ENCODE measurements at places on chromosomes 13 and 19.
A peak's percentile ranks its signal among the peaks of the same experiment; 100 is the strongest.

GRCh38 chr19:44112802-44113137 is 429 bp upstream of the ZNF225 start:
- DNase-seq: no peak

- no peak for DNase-seq
These were observed 20.9 kb downstream of the C19orf44 start for GRCh38 chr19:16516923-16517610.

- no peak for DNase-seq
These were observed 57.0 kb downstream of the RBM26 start for GRCh38 chr13:79349011-79349410.

- no peak for DNase-seq
These were observed 150.4 kb downstream of the PDS5B start for GRCh38 chr13:32736648-32737047.

GRCh38 chr19:30174357-30174645 is 197.9 kb upstream of the ZNF536 start:
- no peak for DNase-seq

- no peak for DNase-seq
These were observed 60.2 kb upstream of the TNFRSF19 start for GRCh38 chr13:23509781-23510543.

DNA sequence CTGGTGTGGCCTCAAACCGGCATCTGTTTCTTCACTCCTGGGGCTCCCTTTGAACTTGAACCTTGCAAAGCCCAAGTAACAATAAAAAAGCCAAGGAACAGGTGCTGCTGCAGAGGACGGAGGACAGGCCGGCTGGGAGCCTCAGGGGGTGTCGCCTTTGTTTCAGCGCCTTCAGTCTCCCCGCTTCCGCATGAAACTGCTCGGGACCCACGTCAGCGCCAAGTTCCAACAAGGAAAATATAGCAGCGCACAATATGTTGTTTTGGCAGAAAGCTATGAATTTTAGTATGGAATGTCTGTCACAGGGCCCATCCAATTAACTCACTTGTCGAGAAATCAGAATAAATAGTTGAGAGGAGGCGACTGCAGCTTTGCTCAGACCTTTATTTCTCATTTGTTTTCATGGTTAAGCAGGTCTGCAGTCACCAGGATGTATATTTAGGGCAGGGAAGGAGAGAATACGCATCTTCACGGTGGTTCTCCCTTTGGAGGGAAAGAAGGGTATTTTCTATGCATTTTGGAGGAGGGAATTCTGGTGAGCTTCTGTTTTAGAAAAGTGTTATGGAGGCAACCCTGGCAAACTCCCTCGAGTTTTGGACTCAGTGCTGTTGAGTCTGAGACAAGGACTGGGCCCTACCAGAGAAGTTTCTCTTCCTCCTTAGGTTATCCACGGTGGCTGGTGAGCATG is 34.3 kb upstream of the MEDAG start:
- no peak for DNase-seq

DNA sequence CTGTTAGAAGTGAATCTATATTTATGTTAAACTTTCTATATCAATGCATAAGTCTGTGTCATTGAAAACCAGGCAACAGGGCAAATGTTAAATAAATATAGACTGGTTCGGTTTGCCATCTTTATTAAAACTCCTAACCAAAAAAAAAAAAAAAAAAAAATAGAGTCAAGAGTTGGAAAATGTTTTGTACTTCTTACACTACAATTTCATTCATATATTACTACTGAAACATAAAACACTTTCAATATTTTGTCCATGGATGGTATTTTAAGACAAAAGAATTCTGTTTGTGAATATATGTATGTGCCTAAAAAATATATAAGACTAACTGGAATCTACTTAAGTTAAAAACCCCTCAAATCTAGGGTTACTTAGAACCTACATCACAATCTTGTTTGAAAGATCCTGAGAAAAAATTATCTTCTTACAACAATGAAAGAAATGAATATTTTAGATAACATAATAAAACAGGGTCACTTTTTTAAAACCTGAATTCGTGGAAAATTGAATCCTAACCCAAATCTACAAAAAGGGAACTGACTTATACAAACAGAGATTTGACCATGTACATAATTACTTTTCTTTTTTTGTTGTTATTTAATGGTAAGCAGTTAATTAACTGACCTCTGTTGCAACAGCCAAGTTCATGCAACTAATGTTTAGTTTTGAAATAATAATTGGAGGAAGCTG is 5.1 kb downstream of the DACH1 start:
- DNase-seq: no peak

- no peak for DNase-seq
These were observed 117.2 kb downstream of the IRS2 start for GRCh38 chr13:109669234-109669612.

GRCh38 chr13:109779074-109779473 is 7.3 kb downstream of the IRS2 start:
- DNase-seq: no peak

- no peak for DNase-seq
These were observed 15.3 kb upstream of the HNRNPUL1 start for GRCh38 chr19:41248895-41249294.

DNA sequence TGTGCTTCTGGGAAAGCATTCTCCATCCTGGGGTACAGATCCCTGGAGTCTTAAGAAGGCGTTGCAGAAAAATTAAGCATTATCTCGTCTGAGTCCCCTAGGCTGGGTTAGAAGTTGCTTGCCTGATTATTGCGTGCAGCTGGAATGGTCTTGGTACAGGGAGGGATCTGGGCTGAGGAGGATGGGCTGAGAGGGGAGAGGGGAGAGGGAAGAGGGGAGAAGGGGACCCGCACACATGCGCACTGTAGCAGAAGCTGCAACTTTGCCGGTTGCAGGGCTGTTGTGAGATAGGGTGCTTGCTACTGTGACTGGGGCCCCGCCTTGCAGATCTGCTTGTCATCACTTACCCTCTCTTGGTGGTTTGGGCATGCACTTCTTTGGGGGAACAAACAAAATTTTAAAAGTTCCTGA is 316.8 kb downstream of the DLEU7 start:
- DNase-seq: no peak

DNA sequence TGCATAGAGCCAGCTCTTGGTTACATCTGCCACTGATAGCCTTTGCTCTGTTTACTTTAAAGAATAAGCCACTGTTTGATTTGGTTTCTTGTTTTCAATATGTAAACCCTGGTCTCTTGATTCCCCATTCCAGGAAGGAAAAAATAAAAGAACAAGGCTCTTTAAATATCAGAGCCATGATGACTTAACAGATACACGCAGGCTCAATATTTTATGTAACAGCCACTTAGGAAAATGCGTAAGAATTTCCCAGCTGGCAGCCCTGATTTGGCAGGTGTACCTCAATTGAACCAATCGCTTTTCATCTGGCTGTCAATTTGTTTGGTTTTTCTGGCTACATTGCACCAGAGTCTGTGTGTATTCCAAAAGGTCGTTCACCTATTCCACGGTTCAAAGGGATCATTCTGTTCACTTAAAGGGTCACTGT is 65.6 kb downstream of the IRS2 start:
- DNase-seq: no peak

GRCh38 chr13:57123681-57124080 is 17.0 kb upstream of the PRR20A start:
- no peak for DNase-seq

- DNase-seq: no peak
These were observed 7.7 kb downstream of the YIPF2 start for GRCh38 chr19:10920781-10921180.

- no peak for DNase-seq
These were observed 1.9 kb upstream of the ZNF628 start for GRCh38 chr19:55474269-55475265.

DNA sequence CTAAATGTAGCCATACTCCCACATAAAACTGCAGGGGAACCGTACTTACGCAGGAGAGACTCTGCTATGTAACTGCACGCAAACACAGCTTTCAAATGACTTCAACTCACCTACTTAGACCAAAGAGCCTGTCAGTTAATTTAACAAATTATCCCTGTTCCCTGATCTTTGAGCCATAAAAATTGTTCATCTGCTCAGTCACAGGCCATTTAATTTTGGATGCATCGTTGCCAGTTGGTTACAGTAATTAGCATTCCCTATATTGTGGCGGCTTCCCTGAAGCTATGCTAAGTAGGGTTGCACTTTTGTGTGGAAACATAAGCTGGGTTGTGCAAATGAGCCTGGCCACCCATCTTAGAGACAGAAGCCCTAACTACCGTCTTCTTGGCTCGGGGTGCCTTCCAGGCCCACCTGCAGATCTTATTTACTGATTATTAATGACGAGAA is 21.2 kb upstream of the OBI1 start:
- DNase-seq: no peak

DNA sequence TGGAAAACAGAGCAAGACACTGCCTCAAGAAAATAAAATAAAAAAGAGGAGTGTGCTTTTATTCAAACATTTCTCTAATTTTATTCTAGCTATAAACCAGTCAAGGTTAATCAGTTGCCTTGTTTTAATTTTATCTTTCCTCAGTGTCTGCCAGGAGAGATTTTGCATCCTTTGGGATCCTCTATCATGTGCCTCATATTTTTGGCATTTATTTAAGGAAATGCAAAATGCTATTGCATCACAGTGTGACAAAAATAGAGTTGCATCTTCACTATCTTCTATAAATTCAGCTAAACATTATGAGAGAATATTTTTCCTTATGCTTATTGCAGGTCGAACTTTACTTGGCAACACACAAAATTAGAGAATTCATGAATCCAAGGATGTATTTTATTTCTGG is 639.0 kb upstream of the KLF12 start:
- no peak for DNase-seq

- no peak for DNase-seq
These were observed 207.4 kb downstream of the DCT start for GRCh38 chr13:94272038-94272437.

DNA sequence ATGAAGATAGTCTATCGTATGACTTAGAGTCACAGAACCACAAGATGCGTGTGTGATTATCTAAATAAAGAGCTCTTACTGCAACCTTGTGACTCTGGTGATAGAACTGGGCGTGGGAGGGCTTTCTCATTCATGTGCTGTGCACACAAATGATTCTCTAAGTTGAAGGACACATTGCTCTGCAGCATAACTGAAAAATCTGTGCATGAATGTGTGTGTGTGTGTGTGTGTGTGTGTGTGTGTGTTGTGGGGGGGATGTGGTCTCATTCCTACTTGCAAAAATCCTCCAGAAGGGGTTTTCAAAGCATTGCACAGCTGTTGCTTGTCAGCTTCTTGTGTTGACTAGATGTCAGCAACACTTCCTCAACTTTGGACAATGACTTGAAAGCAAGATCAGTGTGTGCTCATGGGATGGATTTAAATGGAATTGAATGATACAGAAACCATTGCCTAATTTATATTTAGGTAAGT is 22.4 kb downstream of the LRCH1 start:
- DNase-seq: no peak

- no peak for DNase-seq
These were observed 62.3 kb downstream of the ZNF627 start for GRCh38 chr19:11659612-11660011.

- no peak for DNase-seq
These were observed 15.9 kb downstream of the MLLT1 start for GRCh38 chr19:6263735-6264444.

DNA sequence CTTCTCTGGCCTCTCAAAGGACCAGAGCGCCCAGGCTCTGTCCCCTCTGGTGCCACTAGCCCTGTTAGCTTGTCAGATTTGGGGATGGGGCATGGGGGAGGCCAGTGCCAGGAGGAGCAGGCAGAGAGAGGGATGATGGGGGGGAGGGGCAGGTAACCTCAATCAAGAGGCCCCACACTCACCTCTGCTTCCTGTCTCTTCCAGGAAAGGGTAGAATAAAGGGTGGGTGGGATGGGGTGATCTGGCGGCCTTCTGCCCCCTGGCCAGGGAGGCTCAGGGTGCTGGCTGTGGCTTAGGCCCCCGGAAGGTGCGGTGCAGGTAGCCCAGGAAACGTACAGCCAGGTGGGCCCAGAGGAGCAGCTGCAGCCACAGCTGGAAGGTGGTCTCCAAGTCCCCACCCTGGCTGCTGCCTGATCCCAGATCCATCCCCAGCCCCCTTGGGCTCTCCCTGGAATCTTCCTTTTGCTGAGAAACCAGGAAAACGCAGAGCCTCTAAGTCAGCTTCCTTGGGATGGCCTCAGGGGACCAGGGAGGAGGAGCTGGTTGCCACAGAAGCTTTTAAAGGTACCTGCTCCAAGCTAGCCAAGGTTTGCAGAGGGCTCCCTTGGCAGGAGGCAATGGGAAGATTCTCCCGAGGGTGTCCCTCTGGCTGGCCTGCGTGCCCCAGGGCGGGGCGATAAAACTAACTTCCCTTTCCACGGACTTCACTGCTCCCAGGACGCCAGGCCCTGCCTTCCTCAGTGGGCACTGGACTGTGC is 5.3 kb downstream of the PRKACA start:
- DNase-seq: no peak

GRCh38 chr19:49309087-49309486 is 15.9 kb downstream of the SLC6A16 start:
- DNase-seq: no peak

GRCh38 chr13:91946498-91947070 is 548.2 kb downstream of the GPC5 start:
- no peak for DNase-seq

GRCh38 chr19:15468675-15469512 is 4.5 kb upstream of the RASAL3 start:
- no peak for DNase-seq

- peak; percentile 38 for DNase-seq
These were observed 27.2 kb upstream of the CBY2 start for GRCh38 chr13:45674908-45675307.

- no peak for DNase-seq
These were observed 171.8 kb downstream of the STK24 start for GRCh38 chr13:98405107-98405571.

GRCh38 chr13:99844421-99844820 is 127.1 kb downstream of the ZIC5 start:
- DNase-seq: no peak

- DNase-seq: no peak
These were observed 12.5 kb downstream of the PBX4 start for GRCh38 chr19:19606021-19606420.

DNA sequence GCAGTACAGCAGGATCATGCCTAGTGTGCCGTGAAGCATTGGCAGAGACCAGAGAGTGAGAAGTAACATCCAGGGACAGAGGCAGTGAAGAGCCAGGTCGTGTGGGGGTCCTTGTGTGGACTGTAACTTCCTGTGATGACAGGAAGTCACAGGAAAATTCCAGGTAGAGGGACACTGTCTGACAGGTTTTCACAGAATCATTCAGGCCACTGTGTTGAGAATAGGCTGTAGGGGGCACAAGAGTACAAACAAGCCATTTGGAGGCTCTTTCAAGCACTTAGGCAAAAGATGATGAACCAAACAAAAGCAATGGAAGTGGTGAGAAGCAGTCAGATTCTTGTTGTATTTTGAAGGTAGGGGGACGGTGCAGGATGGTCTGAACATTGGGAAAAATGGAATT is 46.4 kb downstream of the N4BP2L1 start:
- no peak for DNase-seq

DNA sequence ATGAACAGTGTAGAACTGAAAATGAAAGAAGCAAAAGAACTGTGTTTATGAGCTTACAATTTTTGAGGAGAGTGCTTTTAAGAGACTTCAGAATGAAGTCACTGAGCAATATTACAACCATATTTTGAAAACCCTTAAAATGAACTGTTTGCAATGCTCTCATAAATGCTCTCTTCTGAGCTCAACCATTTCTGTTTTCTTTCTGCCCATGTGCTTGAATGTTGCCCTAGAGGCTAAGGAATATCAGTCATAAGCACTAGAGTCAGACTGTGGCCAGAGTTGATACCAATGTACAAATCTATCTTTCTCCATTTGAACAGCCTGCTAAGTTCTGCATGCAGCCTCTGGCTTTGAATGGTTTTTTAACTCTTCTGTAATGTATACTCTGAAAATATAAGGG is 1092.8 kb downstream of the PCDH9 start:
- DNase-seq: no peak

GRCh38 chr13:69616396-69616795 is 491.2 kb upstream of the ATXN8OS start:
- DNase-seq: no peak

- DNase-seq: peak; percentile 30
These were observed 16.6 kb upstream of the LRP3 start for GRCh38 chr19:33177417-33177979.

Measured in amniotic stem cell (primary cell).